EH (cell line): ENCODE measurements at places on chromosomes 3 and 15.

- no peak for DNase-seq
Measured at GRCh38 chr15:36899696-36900095, 200.7 kb downstream of the MEIS2 start.

GRCh38 chr3:51940648-51941462, 849 bp downstream of the RRP9 start:
- peak; percentile 32 for DNase-seq

GRCh38 chr15:84099181-84099580, 136.4 kb upstream of the GOLGA6L4 start:
- DNase-seq = peak; percentile 6

GRCh38 chr3:72814308-72814707, 33.9 kb downstream of the SHQ1 start:
- no peak for DNase-seq

DNA sequence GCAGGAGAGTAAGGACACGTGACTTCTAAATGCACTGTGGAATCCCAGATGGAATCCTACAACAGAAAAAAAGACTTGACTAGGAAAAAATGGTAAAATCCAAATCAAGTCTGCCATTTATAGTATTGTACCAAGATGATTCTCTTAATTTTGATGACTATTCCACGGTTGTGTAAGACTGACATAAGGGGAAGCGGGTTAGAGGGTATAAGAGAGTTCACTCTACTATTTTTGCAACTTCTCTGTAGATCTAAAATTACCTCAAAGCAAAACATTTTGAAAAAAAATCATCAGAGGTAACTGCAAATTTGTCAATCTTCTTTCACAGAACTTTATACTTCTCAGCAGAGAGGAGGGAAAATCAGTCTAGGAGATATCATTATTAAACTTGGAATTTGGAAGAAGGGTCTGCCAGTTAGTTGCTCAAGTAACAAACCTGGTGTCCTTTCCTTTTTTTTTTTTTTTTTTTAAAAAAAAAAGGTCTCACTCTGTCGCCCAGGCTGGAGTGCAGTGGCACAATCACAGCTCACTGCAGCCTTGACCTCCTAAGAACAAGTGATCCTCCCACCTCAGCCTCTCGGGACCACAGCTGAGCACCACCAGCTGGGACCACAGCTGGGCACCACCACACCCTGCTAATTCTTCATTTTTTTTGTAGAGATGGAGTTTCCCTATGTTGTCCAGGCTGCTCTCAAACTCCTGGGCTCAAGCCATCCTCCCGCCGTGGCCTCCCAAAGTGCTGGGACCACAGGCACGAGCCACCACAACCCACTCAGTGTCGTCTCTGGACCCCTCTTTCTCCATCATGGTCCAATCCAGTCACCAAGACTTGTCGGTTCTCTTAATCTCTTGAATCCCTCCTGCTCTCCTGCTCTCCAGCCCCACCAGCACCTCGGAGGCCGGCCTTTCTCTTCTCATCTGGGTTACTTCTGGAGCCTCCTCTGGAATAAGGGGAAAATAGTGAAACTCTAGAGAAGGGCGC, 14.9 kb upstream of the HES1 start:
- DNase-seq = no peak

DNA sequence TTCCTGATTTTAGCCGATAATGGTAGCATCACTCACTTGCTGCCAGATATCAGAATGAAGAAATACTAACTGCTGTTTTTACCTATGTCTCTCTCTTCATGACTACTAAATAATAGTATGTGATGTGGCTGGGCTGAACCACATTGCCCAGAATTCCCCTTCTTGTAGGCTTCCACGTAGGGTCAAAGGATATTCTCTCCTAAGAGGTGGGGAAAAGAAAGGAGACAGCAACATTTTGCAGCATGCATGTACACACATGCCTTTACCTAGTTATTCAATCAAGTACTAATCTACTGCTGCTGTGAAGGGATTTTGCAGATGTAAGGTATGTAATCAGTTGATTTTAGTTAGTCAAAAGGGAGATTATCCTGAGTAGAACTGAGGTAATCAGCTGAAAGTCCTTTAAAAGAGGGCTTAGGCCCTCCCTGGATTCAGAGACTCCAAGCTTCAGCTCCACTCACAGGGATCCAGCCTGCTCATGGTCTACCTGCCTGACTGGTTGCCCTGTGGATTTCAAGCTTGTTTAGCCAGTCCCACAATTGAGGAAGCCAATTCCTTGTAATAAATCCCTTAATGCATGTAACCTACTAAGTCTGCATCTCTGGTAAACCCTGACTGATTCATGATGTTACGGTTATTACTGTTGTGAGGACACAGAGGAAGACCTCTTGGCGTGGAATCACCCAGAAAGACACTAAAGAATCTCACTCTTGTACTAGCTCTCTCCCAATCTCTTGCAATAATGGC, 20.4 kb downstream of the PLD1 start:
- no peak for DNase-seq

DNA sequence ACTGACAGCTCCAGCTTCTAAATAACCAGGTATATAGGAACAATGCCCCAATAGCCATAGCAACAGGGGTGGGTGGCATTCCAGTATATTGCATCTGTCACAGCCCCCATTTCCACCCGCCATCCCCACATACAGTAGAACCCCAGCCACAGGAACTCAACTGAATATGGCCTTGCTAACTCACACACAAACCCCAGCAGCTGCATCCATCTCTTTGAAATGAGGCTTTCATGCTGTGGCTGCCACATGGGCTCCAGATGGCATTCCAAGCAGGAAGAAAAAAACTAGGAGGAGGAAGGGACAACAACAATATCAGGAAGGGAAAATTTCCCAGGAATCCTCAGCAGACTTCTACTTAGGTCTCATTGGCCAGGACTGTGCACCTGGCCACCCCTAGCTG, 54.6 kb downstream of the CCR3 start:
- no peak for DNase-seq

GRCh38 chr3:59565125-59565524, 515.3 kb upstream of the CFAP20DC start:
- DNase-seq = no peak

DNA sequence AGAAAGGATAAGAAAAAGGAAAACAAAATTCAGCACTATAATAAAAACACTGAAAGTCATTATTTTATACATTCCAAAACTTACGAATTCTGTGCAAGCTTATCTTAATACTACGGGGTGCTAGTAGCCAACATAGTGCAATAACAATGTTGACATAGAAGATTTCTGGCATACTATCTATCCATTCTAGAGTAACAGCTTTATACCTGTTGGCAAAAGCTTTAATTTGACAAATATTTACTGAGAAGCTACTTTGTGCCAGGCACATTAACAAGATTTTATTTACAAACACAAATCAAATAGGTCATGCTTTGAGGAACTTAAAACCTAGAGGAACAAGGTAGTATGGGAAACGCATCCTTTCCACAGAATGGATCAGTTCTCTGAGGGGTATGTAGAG, 1.1 kb downstream of the ACKR4 start:
- DNase-seq = peak; percentile 4

DNA sequence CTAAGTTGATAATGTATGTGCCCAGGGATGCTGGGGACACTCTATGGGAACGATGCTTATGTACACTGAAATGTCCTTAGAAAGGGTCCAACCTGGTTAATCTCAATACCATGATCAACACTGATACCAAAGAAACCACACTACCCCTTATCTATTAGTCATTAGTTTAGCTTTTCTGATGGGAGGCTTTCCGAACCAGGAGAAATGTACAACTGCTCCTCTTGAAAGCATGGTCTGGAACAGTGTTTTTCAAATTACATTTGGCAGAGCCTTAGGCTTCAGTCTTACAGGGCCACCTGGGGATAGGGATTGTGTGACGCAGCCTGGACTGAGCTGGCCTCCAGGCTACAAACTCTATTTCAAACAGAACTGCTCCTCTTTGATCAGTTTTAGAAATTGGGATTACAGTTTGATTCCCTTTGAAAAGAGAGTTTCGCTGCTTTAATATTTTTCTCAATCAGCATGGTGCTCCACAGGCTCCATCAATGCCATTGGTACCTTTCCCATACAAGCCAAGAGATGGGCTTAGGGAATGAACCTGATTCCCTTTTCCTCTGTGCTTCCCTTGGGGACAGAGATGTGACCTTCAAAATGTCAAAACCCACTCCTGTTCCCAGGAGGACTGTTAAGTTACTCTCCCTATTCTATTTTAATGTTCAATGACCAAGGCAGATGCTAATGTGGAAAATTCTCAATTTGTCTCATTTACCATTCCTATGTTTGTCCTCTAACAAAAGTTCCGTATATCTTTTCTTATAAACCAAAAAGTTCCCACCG, 296.0 kb upstream of the ADAMTS9 start:
- no peak for DNase-seq

GRCh38 chr3:168844894-168845482, 749.3 kb upstream of the GOLIM4 start:
- no peak for DNase-seq

GRCh38 chr3:13218541-13218908, 145.3 kb upstream of the IQSEC1 start:
- no peak for DNase-seq

DNA sequence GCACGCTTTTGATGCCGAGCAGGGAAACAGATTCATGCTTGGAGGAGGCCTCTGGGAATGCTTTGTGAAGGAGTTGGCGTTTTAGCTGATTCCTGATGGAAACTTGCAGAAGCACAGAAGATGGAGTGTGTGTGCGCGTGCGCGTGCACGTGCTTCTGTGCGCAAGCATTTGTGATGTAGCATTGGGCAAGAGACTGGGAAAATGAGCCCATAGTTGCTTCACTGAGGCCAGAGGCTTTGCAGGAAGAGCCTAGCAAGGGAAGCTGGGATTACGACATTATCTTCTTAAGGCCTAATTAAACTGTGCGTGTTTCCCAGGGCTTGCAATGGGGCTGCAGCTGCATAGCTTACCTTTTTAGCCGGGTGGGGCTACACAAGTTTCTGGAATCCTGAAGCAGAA, 18.1 kb upstream of the AGBL1 start:
- no peak for DNase-seq

- peak; percentile 84 for DNase-seq
Measured at GRCh38 chr15:85406916-85407315, 26.5 kb downstream of the AKAP13 start.

GRCh38 chr3:36461597-36461996, 81.3 kb downstream of the STAC start:
- DNase-seq = peak; percentile 87
